NCI-H446 (cell line): ENCODE measurements at places on chromosomes 7 and 10.

DNA sequence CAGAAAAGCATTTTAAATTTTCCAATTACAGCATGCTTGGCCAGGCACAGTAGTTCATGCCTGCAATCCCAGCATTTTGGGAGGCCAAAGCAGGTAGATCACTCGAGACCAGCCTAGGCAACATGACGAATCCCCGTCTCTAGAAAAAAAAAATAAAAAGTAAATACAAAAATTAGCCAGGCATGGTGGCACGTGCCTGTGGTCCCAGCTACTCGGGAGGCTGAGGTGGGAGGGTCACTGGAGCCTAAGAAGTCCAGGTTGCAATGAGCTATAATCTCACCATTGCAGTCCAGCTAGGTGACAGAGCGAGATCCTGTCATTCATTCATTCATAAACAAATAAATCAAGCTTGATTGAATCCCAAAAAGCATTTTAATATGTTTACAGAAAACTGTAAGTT lies 234.9 kb downstream of the PARD3 start:
- DNase-seq = no peak

DNA sequence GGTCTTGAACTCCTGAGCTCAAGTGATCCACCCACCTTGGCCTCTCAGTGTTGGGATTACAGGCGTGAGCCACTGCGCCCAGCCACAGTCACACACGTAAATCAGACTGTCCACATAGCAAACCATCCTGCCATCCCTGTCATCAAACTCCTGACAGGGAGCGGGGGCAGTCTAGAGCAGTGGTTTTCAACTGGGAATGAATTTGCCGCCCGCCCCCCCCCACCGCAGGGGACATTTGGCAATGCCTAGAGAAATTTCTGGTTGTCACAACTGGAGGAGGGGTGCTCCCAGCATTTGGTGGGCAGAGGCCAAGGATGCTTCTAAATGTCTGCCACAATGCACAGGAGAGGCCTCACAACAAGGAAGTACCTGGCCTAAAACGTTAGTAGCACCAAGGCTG lies 24.1 kb downstream of the CAMK2G start:
- no peak for DNase-seq

- DNase-seq = no peak
These were observed 81.0 kb downstream of the TMEM270 start for GRCh38 chr7:73941836-73942551.

DNA sequence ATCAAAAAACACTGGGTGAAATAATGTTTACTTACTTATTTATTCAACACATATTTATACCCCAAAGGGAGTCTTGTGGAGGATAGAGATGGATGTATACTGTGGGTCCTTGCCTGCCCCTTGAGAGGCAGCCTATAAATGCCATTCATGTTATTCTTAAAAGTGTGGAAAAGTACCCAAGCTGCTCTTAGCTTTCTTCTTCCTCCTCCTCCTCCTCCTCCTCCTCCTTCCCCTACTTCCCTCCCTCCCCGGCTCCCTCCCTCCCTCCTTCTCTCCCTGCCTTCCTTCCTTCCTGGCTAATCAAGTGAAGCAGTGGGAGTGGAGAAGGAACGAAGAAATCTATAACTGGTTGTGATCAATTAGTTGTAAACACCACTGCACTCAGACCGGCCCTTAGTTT lies 21.2 kb upstream of the IGF2BP3 start:
- DNase-seq = no peak

- DNase-seq = no peak
These were observed 23.2 kb downstream of the SLC35G1 start for GRCh38 chr10:93917064-93917391.

DNA sequence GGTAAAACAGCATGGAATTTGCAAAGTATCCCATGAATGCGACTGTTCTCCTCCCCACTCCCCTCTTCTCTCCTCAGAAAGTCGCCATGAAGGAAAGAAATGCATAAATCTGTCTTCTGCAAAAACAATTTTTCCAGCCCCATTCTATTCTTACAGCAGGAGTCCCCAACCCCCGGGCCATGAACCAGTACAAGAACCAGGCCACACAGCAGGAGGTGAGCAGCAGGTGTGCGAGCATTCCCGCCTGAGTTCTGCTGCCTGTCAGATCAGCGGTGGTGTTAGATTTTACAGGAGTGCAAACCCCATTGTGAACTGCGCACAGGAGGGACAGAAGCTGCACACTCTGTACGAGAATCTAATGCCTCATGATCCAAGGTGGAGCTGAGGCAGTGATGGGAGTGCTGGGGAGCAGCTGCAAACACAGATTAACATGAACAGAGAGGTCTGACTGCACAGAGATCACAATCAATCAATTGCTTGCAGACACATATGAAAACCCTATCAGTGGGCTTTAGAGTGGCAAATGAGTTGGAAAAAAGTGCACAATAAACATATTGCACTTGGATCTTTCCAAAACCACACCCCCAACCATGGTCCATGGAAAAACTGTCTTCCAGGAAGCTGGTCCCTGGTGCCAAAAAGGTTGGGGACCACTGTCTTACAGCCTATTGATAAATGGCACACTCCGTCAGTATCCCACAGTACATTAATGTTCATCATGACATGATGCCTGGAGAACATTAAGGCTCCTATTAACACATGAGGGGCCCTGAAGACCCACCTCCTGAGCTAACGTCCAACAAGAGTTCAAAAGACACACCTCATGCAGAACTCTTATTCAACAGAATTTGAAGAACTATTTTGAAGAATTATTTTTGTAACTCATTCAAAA lies 205.0 kb downstream of the PTPRN2 start:
- DNase-seq = no peak

DNA sequence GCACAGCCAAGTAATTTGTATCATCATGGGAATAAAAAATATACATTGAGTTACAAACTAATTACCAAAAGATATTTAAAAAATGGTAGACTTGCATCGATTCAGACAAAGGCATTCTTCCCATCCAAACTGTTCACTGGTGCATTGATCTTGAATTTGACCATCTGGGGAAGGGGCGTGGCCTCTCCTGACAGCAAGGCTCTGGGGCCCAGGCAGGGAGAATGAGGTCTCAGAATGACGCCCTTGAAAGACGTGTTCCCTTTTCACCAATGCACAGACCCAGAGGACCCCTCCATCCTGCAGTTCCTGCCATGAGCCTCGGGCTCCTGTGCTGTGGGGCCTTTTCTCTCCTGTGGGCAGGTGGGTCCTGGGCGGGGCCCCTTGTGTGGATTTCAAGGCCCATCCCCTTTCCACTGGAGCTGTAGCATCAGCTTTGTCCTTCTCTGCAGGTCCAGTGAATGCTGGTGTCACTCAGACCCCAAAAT lies 91.1 kb upstream of the PRSS58 start:
- no peak for DNase-seq

DNA sequence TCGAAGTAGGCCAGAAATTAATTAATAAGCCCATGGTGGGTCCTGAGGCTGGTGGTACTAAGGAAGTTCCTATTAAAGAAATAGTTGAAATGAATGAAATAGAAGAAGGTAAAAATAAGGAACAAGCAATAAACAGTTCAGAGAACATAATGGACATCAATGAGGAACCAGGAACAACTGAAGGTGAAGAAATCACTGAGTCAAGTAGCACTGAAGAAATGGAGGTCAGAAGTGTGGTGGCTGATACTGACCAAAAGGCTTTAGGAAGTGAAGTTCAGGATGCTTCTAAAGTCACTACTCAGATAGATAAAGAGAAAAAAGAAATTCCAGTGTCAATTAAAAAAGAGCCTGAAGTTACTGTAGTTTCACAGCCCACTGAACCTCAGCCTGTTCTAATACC lies 36.0 kb downstream of the SLK start:
- DNase-seq = no peak

- no peak for DNase-seq
These were observed 34.6 kb downstream of the MPLKIP start for GRCh38 chr7:40099837-40100236.

GRCh38 chr7:15820319-15820718 lies 133.8 kb upstream of the MEOX2 start:
- no peak for DNase-seq

- no peak for DNase-seq
These were observed 24.9 kb upstream of the PFKFB3 start for GRCh38 chr10:6177880-6178281.

GRCh38 chr10:19480353-19480752 lies 335.9 kb upstream of the PLXDC2 start:
- no peak for DNase-seq

DNA sequence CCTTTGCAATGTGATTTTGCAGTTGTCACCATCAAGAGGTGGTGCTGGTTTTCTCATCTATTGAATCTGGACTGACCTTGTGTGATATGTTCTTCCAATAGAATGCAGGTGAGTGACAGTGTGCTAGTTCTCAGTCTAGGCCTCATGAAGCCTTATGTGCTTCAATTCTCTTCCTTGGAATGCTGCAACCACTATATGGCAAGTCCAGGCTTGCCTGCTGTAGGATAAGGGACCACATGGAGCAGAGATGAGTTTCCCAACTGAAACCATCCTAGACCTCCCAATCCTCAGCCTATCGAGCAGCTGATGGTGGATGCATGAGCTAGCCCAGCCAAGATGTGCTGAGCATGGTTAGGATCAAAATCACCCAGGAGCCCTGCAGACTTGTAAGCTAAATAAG lies 32.6 kb upstream of the ARHGAP21 start:
- DNase-seq = no peak

GRCh38 chr10:124094419-124094785 lies 1.0 kb upstream of the CHST15 start:
- DNase-seq = no peak

DNA sequence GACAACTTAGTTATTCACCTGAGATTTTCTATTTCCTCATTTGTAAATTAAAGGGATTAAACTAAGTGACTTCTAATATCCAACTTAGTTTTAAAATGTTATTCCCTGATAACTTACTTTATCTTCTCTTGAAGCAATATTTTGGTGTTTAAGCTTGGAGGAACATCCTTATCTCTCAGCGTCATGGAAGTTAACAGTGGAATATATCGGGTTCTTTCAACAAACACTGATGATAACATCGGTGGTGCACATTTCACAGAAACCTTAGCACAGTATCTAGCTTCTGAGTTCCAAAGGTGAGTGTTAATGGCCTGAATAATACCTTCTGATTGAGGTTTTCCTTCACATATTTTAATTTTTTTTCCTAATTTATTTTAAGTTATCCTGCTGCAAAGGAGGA lies 14.1 kb downstream of the HSPA14 start:
- no peak for DNase-seq

GRCh38 chr7:74324531-74325209 lies 35.5 kb downstream of the CLIP2 start:
- DNase-seq = peak; percentile 64

GRCh38 chr7:126574276-126575250 lies 678.2 kb downstream of the GRM8 start:
- DNase-seq = no peak

GRCh38 chr10:52818019-52818418 lies 45.4 kb upstream of the MBL2 start:
- peak; percentile 7 for DNase-seq

- DNase-seq = no peak
These were observed 70.4 kb downstream of the AKR1B1 start for GRCh38 chr7:134388336-134389019.

- DNase-seq = no peak
These were observed 89.4 kb downstream of the ITGA8 start for GRCh38 chr10:15630353-15630752.
